ENCODE measurements at places on chromosomes 12 and 14.

- no peak for DNase-seq
These were observed 20.0 kb upstream of the SGPP1 start for GRCh38 chr14:63747846-63748245.

DNA sequence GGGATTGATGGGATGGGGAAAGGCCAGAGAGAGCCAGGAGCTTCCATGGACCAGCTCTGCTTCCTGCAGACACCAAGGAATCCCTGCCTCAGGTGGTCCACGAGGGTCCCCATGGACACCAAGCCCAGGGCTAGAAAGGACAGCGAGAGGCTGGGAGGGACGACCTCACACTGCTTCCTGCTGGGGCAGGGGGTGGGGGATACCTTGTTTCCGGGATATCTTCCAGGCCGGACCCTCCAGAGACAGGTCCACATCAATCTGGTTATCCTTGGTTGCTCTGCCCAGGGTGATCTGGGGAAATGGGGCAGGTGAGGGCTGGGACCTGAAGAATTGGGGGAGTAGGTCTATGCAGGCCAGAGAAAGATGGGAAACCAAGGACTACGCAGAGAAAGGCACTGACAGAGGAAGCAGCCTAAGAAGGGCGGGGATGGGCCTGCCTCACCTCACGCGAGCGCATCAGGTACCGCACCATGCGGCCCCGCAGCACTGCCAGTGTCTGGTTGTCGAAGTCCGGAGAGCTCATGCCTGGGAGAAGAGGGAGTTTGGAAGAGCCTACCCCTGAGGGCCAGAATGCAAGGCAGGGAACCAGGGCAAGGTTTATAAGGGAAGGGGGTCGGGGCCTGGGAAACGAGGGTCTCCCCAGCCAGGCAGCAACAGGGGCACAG lies 8.8 kb downstream of the MCRS1 start:
- DNase-seq = no peak

DNA sequence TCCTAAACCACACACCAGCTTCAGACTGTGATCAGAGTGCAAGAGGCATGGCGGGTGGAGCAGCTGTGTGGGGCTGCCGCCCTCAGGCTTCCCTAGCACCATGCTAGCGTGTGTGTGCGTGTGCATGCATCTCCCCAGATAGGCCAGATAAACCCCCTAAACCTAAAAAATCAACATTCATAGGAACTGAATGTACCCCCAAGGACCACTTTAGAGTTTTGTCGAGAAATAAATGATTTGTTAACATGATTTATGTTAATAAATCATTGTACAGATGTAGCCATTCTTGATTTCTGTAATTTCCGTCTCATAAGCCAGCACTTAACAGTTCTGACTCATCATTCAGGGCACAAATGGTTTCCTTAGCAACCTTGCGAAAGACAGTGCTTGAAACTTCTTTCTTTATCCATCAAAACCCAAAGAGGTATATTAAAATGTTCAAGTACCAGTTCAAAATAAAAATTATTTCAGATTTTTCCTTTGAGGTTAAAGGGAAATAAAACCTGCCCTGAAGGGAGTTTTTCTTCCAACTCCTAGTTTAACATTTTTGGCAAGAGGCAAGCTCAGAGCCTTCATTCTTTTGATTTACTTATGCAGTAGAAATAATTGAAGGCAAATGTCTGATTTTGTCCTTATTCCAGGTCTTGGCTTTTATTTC lies 206.2 kb upstream of the RGS6 start:
- no peak for DNase-seq

DNA sequence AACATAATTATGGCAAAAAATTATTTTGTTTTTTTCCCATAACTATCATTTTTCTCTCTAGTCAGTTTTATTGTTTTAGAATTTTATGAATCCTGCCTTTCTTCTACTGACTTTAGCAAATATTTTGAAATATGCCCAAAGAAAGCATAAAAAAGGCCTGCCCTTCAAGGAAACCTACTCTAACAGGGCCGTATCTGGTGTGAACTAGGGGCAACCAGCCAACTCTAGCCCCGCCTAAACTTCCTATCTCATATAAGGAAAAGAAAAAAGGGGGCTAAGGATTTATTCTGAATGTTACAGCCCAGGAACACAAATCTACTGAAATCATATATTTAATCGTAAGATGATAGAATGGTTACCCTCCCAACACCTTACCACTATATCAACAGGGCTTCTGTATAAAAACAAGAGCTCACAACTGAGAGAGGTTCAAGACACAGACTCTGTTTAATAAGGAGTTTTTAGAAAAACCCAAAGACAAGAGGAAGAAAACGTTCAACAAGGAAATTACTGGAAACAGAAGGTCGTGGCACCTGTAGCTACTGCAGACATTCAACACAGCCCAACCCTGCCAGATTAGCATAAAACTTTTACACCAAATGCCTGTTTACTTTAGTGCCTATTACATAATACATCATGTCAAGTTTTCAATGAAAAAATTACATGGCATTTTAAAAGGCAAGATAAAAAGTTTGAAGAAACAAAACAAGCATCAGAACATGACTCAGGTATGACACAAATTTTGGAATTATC lies 12.9 kb upstream of the EPYC start:
- no peak for DNase-seq

DNA sequence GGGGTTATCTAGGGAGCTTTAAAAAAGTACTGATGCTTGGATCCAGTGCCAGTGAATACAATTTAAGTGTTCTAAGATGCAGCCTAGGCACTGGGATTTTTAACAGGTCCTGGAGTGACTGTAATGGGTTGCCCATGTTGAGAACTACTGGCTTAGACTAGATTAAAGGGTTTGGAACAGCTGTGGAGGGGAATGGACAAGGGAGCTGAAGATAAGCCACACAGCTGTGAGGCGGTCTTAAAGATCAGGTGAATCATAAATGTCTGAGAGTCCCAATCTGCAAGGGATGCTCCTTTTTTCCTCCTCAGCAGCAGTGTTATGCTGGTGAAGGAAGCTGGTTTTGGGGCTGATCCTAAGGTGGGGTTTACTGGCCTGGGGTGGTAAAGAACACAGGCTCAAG lies 35.5 kb upstream of the FRMD6 start:
- DNase-seq = no peak

GRCh38 chr12:66653796-66654195 lies 25.1 kb downstream of the GRIP1 start:
- no peak for DNase-seq

DNA sequence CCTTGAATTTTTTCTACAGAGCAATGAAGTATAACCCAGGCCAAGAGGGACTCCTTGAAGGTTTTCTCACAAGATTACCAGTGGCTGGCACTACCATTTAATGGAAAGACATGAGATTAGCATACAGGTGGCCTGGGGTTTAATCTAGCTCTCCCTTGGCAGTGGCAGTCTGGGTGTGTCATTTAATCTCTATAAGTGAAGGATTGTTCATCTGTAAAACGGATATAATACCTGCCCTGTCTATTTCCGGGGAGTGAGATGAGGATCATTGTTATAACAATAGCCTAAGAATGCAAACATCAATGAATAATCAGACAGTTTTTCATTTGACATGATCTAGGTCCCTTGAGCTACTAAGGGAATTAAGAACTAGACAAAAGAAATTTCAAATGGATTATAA lies 168.7 kb upstream of the CPNE8 start:
- DNase-seq = no peak

DNA sequence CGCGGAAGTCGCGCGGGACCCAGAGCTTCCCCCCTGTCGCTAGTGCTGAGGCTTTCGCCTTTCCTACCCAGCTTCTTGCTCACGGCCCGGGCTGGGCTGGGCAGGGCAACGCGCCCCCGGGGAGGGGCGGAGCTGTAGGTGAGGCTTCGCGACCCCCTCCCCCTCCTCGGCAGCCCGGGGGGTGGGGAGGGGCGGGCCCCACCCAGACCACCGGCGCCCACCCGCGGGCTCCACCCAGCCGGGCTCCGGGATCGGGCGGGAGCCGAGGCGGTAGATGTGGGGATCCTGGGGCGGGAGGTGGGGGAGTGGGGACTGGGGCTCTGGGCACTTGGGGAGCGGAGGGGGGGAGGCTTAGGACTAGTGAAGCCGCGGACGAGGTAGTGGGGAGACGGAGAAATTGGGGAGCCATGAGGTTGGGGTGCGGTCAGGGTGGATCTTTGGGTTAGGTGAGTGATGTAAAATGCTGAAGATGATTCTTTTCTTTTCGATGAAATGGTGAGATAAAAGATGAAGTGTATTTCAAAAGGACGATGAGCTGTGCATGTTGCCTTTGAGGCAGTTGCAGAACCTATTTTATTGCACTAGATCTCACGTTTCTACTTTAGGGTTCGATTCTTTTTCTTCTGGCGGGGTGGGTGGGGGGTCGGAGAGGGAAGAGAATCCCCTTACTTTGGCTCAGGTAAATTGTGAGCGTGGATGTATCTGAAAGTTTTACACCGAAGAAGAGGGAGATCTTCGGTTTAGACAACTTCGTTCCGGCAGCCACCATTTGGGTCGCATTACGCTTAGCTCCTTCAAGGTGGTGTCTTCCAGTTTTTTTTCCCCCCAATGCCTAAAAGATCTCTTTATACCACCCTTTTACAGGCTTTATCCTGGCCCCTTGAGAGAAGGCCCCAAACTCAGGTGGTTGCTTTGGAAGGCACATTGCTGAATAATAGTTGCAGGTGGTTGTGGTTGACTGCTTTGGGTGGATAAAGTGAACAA lies 619 bp downstream of the ERC1 start:
- DNase-seq = no peak

GRCh38 chr12:1267243-1267642 lies 276.2 kb downstream of the ERC1 start:
- no peak for DNase-seq

DNA sequence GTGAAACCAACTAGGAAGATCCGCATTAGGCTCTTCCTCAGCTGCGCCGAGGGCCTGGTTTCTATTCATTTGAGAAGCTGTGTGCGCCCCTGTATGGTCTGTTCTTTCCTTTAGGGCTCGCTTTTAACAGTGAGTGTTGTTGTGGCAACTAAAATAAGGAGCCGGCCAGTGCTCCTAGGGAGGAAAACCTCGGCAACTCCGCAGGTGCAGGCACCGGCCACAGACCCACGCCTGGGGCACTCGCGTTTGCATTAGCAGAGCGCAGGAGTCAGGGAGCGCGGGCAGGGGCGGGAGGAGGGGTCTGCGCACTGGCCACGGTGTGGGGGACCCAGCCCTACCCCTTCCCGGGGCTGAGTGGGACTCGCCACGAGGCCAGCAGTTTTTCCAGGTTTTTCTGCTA lies 50.5 kb downstream of the STX2 start:
- DNase-seq = no peak

GRCh38 chr12:28104316-28104715 lies 85.9 kb upstream of the CCDC91 start:
- no peak for DNase-seq

DNA sequence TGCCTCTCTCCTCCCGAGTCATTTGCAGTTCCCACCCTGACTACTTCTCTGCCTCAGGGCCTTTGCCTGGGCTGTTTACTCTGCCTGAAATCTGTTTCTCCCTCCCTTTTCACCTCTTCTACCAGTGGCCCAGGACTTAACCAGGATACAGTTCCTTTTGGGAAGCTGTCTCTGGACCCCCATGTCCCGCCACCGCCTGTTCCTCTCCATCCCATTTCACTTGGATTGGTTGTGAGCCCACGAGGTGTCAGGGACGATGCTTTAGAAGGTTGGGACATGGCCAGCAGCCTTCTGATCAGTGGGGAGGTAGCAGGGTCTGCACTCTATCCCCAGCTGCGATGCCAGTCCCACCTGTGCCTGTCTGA lies 51.8 kb downstream of the FAM222A start:
- DNase-seq = no peak

GRCh38 chr12:93442411-93443340 lies 929 bp upstream of the UBE2N start:
- DNase-seq = no peak

DNA sequence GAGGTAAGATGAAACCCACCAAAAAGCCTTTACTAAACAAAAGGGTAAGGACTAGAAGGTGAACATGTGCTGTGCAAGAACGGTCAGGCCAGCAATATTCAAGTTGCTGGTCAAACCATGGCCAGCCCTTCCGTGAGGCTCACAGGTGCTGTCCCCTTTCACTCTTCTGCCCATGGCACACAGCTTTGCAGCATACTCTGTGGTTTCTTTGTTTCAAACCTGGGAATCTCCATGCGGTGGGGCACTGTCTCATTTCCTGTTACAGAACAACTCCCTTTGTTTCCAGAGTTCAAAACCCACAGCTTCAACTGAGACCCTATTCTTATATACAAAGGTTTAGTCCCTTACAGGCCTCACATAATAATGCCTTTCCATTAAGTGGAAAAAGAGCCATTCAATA lies 1.7 kb upstream of the OVCH1 start:
- no peak for DNase-seq

DNA sequence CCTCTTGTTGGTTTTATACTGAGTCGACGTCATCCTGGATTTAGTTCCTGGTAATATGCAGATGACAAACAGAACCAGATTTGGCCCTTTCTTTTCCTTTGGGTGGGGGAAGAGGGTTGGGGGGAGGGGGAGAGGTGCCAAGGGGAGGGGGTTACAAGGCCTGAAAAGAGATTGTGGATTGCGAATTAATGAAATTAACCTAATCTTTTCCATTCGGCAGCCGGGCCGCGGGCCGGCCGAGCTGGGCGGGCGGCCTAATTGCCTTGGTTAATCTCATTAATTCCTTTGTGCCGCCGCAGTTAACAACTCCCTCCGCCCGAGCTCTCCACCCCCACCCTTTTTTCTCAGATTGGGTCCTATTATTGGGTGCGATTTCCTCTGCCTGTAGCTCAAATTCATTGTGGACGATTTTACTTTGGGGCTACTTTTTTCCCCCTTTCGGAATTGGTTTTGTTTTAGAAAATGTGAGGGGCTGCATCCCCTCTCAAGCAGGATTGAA lies 387 bp upstream of the GSC start:
- DNase-seq = no peak

- DNase-seq = no peak
These were observed 360.4 kb upstream of the GARIN6 start for GRCh38 chr12:99287136-99287535.

DNA sequence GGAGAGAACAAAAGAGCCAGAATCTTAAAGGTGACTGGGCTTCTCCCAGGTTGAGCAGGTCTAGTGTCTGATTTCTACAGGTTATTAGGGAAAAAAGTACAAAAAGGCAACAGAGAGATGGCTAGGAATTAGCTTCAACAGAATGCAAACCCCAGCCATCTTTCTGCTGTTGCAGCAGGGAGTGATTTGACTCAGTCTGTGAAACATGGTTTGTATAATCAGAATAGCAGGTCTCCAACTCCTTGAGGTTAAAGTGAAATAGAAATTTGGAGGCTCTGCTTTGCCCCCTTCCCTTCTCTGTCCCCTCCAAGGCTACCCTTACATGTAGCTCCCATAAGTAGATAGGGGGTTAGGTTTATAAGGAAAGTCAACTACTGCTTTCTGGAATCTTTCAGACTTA lies 105.8 kb downstream of the AKAP6 start:
- DNase-seq = no peak

- no peak for DNase-seq
These were observed 989 bp upstream of the DRAM1 start for GRCh38 chr12:101876322-101876860.

All from activated CD4-positive, alpha-beta T cell treated with anti-CD3 and anti-CD28 coated beads, Interleukin-2, amount 50 U/mL, for 48 hours (primary cell).